ENCODE measurements at places on chromosomes 5 and 9.

DNA sequence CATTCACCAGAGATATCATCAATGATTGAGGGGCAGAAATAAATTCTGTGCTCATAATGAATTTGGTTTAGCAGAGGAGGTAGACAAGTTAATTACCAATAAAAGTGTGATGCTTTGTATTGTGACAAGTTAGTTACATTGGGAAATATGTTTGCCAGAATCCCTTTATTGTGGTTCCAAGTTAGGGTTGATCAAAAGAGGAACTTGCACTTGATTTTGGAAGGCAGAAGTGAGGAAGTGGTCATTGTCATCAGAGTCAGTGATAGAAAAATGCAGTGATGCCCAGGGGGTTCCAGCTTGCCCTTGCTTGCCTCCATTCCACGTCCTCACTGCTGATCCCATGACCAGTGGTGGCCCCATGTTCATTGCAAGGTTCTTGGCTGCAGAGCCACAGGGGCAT lies 69.7 kb downstream of the SVEP1 start:
- DNase-seq: no peak

- DNase-seq: no peak
Observed at GRCh38 chr5:30626557-30626956, 566.9 kb upstream of the CDH6 start.

- no peak for DNase-seq
Observed at GRCh38 chr9:28086881-28087280, 513.6 kb upstream of the C9orf72 start.

DNA sequence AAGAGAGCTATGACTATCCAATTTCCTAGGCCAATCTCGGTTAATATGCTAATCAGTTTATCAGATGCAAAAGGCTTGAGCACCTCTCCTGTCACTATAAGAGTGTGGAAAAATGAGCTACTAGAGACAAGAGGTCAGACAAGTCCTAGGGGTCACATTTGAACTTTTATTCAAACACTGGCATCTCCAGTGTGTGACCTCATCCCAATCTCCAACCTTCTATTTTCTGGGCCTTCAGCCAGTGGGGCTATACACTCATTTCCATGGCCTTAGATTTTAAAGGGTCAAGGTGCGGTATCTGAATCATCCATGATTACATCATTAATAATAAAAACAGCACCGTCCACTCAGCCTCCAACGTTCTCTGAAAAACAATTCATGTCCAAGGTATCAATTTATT lies 139.6 kb upstream of the LRRTM2 start:
- no peak for DNase-seq

DNA sequence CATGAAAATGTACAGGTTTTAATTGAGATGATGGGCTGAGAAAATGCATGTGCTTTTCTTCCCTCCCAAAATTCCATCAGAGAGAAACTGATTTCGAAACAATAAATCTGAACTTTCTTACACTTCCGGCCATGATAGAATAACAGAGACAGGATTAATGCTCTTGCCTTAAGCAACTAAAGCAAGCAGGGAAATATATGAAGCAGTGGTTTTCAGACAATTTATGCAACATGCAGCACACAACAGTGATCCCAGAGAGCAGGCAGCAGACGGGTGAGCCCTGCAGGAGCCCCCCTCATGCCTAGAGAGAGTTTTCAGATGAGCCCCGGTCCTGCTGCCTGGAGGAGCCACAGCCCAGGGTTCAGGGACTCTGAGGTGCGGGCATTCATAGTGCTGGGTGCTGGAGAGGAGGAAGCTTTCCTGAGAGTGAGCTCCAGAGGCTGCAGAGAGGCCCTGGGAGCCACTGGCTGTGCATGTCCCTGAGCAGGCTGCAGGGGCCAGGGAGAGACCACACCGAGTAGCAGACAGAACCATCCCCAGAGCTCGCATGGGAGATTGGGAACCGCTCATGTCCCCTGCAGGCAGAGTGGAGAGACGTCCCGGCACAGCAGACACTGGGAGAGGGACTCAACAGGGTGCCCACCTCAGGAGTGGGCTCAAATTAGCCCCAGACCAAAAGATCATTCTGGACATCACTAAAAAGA lies 143.5 kb downstream of the OLFM1 start:
- DNase-seq: no peak

- peak; percentile 16 for DNase-seq
Observed at GRCh38 chr9:130129432-130130061, 42.7 kb upstream of the NCS1 start.

DNA sequence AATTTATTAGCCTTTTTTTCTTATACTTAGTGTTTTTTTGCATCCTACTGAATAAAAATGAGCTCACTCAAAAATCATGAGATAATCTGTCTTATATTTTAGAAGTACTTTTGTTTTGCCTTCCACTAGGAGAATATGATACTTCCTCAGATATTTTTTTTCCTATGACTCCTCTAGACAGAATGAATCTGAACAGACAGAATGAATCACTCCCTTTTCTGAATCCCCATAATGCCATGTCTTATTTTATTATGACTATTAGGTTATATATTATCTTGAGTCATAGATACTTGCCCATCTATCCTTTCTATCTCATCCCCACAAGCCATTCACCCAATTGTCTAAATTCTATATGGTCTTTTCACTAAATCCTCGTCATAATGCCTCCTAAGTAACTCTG lies 134.6 kb downstream of the BRINP1 start:
- DNase-seq: no peak

- DNase-seq: no peak
Observed at GRCh38 chr9:14935106-14935751, 25.0 kb upstream of the FREM1 start.

- DNase-seq: no peak
Observed at GRCh38 chr5:61055434-61056006, 106.7 kb downstream of the SMIM15 start.

GRCh38 chr5:163458778-163459385 lies 1.0 kb downstream of the NUDCD2 start:
- DNase-seq: no peak

DNA sequence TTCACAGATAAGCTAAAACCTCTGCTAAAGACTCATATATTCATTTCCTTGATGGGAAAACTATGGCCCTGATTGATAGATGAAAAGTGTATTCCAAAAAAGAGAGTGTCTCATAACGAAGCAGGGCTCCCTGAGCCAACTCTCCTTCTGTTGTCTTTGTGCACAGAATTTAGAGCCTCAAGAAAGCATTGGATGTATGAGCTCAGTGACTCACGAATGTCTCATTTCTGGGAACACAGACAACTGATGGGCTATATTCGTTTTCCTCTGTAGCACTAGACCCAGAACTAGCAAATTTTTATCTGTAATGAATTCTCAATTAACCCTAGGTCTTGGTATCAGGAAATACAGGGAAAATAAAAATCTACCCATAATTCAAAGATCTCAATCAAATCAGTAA lies 88.4 kb downstream of the LMNB1 start:
- DNase-seq: no peak

DNA sequence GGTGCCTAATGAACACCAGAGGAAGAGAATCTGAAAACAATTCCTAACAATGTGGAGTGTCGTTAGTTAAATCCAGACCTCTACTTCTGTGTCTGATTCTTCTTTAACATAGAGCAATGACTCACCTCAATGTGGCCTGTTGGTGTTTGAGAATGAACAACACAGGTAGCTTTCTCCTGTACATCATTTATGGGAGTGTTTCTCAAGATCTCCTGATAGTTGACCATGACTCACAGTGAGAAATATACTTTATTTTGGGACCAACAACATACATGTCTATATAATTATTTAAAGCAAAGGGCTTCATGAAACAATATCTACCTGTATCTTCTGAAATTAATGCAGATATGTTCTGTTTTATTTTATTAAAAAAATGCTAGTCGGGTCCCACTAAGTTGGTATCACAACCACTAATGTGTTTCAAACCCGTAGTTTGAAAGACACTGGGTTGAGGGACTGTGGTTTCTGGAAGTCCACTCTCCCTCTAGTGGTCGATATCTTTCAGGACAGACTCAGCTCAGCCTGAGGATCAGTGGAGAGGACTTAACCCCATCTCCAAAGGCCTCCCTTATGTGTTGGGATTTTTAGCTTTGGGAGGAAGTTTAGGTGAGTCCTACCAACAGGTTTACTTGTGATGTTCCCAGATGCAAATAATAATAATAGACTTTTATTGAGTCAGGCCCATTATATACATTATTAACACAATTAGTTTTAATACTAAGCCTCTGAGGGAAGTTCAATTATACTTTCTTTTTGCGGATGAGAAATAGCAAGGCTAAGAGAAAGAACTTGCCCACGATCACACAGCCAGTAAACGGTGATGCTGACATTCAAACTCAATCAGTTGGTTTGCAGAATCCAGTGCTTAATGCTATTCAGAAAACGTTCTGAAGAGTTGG lies 70.0 kb upstream of the KLF9 start:
- no peak for DNase-seq

- peak; percentile 46 for DNase-seq
Observed at GRCh38 chr5:174935854-174936474, 211.6 kb downstream of the MSX2 start.

- DNase-seq: no peak
Observed at GRCh38 chr9:137256856-137257255, 1.7 kb downstream of the NELFB start.

GRCh38 chr5:23820765-23821471 lies 313.5 kb downstream of the PRDM9 start:
- no peak for DNase-seq

- DNase-seq: no peak
Observed at GRCh38 chr5:169547508-169547907, 36.1 kb upstream of the SPDL1 start.

DNA sequence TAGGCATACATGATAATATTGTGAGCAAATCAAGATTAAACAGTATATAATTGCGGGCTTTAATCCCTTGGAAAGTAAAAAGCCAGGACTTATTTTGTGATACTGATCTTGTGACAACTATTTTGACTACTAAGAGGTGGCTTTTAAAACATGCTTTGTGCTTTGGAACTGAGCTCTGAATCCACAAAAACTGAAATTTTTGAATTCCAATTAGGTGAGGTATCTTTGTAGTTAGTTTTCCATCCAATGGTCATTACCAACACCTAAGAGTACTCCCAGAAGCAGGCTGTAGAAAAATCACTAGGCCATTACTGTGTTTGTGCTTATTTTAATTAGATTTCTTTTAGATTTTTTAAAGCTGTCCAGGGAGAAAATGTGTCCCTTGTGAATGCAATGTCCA lies 559.5 kb upstream of the WWC1 start:
- DNase-seq: no peak

DNA sequence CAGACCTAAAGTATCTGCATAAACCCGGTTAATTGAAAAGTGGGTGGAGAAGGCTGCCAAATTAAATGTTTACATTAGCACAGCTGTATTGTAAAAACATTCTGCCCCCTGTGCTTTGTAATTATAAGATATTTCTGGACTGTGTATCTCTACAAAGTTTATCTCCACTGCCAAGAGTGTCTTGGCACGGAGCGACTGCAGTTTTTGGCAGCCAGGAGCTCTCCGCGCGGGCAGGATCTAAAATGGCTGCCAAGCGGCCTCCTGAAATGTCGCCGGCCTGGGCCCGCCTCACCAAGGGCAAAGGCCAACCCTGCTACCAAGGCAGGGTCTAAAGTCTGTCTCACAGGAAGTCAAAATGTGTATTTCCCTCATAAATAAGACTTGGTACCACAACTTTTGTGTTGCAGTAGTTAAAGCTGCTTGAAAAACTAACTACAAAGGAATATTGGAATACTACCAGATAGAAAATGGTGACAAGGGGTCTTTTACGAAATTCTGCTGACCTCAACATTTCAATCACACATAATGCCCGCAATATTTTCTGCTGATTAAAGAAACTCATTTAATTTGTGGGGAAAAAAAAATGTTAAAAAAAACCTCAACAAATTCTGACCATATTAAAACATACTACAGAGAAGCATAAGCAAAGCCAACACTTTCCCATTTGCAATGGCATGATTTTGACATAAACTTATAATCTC lies 110.4 kb downstream of the NFIB start:
- DNase-seq: no peak

GRCh38 chr5:56637321-56637920 lies 177.9 kb upstream of the MAP3K1 start:
- no peak for DNase-seq

DNA sequence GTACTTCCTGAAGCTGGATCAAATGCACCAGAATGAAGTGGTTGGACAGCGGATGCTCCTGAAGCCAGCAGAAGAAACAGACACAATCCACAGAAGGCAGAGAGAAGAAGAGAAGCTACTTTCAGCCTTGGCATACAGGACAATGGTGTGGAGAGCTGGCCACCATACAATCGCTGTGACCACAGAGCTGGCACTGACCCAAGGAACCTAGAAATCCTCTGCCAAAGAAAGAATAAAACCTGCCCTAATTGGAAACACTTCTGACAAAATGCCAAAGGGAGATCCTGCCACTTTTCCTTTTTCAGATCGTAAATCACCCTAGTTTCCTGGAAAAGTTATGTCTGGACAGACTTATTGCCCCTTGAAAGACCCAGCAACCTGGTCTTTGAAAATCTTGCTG lies 77.8 kb downstream of the BAAT start:
- no peak for DNase-seq

- no peak for DNase-seq
Observed at GRCh38 chr5:137091472-137091871, 407.7 kb downstream of the SPOCK1 start.

DNA sequence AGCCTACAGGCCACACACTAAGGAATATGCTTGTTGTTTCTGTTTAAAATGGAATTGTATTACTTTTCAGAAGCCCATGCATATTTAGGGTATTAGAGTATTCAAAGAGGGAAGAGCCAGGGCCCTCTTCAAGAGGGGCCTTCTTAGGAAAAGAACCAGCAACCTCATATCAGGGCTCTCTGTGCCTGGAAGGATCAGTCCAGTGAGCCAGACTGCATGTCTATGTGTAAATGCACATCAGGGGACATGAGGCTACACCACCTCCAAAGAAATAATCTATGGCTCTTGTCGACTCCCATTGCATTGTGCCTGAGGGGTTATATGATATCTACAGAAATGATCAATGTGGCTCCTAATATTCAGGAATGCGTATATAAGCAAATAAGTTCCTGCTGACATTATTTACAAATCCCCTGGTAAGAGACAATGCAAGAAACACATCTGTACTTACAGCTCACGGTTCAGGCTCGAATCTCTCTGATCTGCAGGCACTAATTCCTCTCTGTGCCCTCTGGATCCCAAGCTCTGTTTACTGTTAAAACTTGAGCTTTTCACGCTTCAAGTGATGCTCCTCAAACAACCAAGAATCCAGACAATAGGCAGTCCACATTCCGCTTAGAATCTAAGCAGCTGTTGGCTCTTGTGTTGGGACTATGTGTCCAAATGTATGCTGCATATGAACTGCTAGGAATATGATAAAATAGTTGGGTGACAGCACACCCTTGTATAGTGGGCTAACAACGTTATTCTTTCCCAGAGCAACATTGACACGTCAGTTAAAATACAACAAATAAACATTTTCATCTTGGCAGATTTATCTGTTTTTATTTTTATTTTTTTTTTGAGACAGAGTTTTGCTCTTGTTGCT lies 150.2 kb upstream of the KLF9 start:
- DNase-seq: no peak

DNA sequence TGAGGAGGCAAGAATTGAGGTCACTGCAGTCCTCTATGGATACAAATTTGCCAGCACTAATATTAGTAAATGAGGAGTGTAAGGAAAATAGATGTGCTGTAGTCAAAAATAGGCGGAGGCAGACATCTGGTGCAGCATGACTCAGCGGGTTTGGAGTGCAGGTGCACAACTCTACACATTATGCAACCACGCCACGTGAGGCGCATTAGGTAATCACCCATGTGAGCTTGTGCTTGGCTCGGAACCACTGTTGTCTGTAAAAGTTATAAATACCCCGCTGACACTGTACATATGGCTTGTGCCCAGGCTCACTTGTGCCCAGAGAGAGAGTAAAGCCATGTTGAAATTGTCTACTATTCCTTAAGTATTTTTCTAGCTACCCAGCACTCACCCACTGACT lies 623.5 kb upstream of the NUDT12 start:
- no peak for DNase-seq
